ENCODE measurements at places on chromosomes 1 and 21. TPM values are rescaled to one million over a fixed set of nuclear protein-coding genes. Genes with fewer than 3 reads are reported as not detected.

- DNase-seq = no peak
Observed at GRCh38 chr1:45246760-45247159, 40.4 kb upstream of the ZSWIM5 start.

GRCh38 chr1:230069796-230070195 is 2.8 kb downstream of the GALNT2 start:
- no peak for DNase-seq

- no peak for DNase-seq
Observed at GRCh38 chr1:246828818-246829217, 102.9 kb downstream of the AHCTF1 start.

DNA sequence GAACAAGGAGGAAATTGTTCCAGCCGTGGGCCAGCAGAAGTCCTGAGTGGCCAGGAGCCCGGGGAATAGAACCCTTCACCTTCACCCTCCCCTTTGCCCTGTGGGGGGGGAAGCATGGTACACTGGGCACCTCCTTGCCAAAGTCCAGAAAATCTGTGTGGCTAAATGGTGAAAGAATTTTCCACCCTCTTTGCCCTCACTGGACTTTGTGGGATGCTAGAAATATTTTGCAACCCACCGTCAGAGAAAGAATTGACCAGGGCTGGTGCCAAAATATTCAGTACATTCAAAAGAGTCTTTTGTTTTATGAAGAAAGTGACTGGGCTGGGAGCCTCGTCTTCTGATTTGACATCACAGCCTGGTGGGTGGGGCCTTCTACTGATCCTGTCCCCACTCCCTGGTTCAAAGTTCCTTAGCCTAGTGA is 14.6 kb downstream of the NFASC start:
- DNase-seq = no peak

DNA sequence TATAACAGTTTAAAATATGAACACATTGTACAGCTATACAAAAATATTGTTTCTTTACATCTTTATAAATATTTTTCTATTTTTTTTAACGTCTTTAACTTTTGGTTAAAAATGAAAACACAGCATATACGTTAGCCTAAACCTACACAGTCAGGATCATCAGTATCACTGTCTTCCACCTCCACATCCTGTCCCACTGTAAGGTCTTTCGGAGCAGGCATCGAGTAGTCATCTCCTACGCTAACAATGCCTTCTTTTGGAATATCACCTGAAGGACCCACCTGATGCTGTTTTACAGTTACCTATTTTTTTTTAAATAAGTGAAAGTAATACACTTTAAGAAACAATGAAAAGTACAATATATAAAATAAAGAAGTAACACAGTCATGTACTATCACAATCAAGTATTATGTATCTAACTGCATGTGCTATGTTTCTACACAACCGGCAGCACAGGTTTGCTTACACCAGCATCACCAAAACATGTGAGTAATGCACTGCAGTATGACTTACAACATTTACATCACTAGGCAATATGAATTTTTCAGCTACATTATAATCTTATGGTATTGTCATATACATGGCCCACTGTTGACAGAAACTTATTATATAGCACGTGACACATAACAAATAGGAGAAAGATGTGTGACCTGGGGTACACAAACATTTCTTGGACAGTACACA is 254.4 kb downstream of the AKT3 start:
- no peak for DNase-seq

DNA sequence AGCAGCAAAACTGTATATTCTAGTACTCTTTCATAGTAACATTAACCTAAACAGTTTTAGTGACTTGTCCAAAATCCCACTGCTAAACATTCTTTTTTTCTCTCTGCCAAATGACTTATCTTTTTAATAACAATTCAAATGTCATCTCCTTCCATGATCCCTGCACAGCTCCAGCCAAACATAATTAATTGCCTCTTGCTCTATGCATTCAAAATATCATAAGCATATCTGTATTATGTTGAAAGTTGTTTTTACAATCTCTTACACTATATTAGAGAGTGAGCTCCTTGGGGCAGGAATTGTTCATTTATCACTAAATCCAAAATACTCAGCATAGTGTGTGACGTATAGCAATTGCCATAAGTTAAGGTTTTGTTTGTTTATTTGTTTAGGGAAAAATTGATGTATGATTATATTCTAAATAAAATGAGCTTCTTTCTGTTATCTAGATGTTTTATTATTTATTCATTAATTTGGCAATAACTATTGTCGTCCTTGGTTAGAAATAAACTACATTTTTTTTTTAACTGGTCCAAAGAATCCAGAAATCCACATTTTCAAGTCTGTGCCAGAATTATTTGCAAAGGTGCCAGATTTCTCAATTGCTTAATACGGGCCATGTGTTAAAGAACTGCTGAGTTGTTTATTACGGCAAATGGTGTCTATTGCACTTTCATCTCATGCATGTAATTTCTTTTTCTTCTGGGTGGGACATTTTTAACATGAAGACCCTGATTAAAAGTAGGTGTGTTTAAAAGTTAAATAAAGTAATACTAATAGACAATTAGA is 577.2 kb upstream of the ZRANB2 start:
- DNase-seq = no peak

GRCh38 chr1:93666613-93667384 is 14.8 kb downstream of the BCAR3 start:
- no peak for DNase-seq

Gene B3GALNT2
- 32.4 TPM for total RNA-seq

Gene OVAAL
- total RNA-seq = not detected

Gene ITGB2
- total RNA-seq = 122 TPM

Gene NIPAL3
- 7.5 TPM for total RNA-seq

Gene TMPRSS3
- total RNA-seq = not detected

Data from posterior vena cava (tissue), 2 donors.